ENCODE measurements at places on chromosomes 2 and 18.

GRCh38 chr2:116537811-116538210, 1276.7 kb upstream of the DDX18 start:
- no peak for DNase-seq

GRCh38 chr2:20641123-20641985, 9.5 kb downstream of the HS1BP3 start:
- no peak for DNase-seq

GRCh38 chr2:162184821-162185450, 32.9 kb upstream of the GCG start:
- DNase-seq, result no peak

GRCh38 chr2:161976295-161976694, 97.7 kb downstream of the DPP4 start:
- no peak for DNase-seq

DNA sequence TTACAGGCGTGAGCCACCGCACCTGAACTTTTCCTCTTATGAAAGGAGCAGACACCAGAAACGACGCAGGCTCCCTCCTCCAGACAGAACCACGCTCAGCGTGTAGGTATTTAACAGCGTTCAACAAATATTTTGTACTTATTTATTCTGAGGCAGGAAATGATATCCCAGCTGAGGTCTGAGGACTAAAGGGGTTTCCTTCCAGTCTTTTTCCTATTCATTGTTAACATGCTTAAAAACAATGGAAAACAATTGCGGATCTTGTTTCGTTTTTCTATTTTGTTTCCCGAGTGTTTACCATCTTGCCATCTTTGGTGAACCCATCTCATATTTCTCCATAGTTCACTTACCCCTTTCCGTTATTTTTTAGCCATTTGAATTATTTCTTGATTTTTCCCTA, 43.7 kb upstream of the FOSL2 start:
- no peak for DNase-seq

DNA sequence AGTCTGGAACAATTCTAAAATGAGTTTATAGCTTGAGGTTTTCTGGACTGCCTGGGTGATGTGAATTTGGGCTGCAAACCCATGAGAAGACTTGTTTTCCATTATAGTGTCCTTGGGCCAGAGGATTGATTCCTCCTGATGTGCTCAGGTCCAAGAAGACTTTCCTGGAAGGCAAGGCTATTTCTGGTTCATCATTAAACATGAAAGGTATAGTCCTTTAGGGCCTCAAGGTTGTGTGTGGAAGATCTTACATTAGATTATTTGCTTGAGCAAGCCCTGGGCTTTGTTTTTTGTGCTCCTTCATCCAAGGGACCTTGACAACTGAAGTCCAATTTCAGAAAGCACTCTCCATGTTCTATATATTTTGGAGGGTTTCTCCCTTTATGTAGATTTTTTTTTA, 26.8 kb upstream of the NEDD4L start:
- no peak for DNase-seq

- DNase-seq, result no peak
Measured at GRCh38 chr2:44768438-44769236, 172.9 kb upstream of the SIX3 start.

DNA sequence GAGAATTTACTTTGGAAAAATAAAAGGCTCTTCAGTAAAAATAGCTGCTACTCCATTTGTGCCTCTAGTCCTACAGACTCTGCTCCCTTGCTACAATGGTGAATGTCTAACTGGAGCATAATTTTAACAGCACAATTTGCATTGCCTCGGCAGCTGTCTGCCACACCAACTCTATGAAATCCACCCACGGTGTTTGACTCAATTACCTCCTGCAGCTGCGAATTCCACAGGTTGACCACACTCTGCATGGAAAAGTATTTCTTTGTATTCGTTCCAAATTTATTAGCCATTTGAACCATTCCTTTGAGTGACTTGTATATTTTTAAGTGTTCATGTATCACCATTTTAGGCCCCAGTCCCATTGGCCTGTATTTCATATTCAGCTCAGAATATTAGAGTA, 182.1 kb upstream of the CCDC68 start:
- no peak for DNase-seq

GRCh38 chr2:42900289-42900891, 108.0 kb upstream of the HAAO start:
- no peak for DNase-seq

GRCh38 chr18:77133835-77134496, 1.4 kb upstream of the MBP start:
- peak; percentile 26 for DNase-seq

GRCh38 chr2:206442833-206443734, at the start of gene ADAM23:
Gene ADAM23 (plus strand): TSS chr2:206443532. CDS start chr2:206443867, 335 bp downstream.
- DNase-seq, result peak; percentile 68

DNA sequence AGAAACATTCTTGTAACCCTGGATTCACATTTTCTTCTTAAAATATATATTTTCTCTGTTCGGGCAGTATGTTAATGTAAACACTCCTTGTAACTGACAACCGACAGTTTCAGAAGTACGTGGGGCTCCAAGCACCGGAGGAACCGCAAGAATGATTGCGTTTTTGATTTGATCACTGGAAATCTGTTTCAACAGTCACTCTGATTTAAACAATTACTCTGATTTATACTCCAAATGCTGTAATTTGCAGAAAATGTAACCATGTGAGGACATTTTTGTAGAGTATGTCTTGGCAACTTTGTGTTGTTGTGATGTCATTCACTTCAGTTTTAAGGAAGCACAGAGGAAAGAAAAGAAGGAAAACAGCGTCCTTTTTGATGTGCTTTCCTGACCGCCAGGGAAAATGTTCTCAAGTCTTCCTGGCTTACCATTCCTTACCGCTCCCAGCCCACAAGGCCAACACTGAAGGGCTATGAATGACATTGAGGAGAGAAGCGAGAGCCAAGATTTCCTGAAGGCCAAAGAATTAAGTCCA, 77.7 kb downstream of the APOB start:
- no peak for DNase-seq

GRCh38 chr2:124526221-124526620, 501.1 kb downstream of the CNTNAP5 start:
- no peak for DNase-seq

DNA sequence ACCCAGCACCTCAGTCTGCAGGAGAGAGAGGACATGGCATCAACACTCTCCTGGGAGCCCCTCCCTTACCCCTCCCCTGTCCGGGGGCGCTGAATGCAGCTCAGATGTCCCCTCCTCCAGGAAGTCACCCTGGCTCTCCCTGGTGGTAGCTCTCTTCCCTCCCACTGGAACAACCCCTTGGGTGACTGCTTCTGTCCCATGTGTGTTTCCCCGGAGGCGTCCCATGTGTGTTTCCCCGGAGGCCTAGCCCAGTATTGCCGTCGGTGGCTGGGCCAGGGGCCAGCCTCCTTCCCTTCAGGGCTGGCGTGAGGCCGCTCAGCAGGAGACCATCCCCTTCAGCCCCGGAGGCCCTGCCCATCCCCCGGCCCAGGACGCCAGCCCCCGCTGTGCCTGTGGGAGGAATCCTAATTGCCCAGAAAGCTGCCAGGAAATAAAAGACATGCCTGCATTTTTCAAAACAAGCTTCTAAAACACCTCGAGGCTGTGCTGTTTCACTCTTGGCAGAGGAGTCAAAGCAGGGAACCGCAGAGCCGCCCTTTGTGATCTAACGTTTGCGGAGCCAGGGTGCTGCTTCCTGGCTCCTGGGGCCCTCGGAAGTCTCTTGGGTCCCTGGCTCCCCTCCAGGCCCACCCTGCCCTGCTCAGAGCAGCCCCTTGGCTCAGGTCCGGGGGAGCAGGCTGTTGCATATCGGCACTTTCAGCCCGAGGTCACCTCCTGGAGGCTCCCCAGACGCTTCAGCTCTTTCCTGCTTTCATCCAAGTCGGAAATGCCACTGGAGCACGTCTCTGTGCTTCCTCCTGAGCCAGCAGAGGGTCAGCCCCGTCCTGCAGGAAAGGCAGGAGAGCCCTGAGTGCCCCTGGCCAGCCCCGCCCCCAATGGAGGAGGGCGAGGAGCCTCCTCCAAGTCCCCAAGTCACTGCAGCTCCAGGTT, 11.4 kb downstream of the SNED1 start:
- no peak for DNase-seq

- DNase-seq, result no peak
Measured at GRCh38 chr2:177093371-177093770, 119.2 kb upstream of the HNRNPA3 start.

DNA sequence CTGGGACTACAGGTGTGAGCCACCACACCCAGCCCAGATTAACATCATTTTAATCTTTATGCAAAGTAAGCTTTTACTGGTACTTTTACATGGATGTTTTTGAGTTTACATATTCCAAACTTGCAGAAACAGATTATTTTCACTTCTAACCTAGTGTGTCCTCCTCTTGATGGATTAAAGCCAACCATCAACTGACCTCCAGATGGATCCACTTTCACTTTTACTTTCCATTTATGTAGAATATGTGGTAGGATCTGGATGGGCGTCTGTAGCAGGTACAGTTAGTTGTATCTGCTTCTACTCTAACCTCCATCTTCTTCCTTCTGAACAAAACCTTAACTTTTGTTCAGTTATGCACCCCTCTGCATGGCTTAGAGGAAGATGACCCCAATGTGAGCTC, 264.1 kb downstream of the CDH20 start:
- no peak for DNase-seq

GRCh38 chr2:199744724-199745123, 106.3 kb downstream of the FTCDNL1 start:
- DNase-seq, result no peak

DNA sequence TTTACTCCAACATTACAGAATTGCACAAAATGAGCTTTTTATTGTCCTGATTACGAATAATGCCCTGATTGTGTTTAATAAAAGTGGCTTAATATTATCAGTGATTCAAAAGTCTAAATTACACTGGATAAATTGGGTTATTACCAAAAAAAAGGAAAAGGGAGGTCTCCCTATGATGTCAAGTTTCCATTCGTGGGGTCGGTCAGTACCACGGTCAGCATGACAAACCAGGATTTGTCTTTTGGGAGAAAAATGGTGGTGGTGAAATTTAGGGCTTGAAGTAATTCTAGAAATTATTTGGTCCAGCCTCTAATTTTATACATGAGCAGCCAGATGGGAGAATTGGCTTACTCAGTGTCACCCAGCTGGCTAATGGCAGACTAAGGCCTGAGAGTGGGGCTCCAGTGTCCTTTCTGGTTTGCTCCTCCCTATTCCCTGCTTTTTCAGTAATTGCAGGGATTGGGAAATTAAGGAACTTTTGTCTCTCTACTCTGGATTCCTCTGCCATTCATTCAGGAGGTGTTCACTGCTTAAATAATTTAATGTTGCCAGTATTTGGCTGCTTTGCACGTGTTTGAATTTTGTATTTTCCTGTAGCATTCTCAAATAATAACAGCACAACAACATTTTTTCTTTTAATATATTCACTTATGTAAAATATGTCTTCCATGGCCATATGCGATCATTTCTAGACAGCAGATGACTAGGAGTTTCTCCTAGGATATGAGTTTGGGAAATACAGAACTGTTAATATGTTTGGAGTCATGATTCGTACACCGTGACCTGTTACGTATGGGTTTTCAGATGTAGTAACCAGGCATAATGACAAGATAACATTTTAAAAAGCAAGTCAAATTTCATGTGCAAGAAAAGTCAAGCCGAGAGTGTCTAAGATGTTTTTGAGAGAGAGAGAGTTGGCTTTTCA, 128.9 kb upstream of the NOSTRIN start:
- no peak for DNase-seq

DNA sequence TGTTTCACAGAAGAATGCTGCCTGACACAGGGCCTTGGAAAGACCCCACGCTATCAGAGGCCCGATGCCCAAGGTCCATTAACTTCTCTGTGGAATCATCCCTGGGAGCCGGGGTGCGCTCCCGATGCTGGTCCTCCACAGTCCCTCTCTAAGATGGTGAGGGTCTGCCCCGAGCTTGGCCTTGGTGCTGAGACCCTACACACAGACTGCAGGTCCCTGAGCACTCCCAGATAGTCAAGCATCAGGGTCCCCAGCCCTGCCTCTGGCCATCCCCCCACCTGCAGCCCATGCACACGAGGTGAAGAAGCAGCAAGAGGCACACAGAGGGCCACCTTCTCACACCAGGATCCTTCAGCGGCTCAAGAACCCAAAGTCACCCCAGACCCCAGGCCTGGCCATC, 263.3 kb downstream of the MYCN start:
- DNase-seq, result no peak

DNA sequence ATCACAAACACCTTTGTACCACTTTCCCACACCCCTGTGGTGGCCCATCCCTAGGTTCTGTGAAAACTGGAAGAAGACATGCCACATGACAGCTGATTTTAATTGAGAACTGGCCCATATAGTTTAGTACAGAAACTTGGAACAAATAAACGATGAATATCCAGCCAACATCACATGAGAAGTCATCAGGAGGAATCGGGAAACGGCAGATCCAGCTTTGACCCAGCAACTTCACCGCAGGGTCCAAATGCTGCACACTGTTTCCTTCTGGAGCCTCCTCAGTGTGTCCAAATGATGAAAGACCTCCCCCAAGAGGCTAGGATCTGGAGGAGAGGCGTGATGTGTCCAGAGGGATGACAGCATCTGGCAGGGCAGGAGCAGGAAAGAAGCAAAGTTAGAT, 75.5 kb downstream of the COPS8 start:
- no peak for DNase-seq

Measured in NCI-H774 (cell line).